ENCODE measurements at places on chromosomes 2 and 18.

GRCh38 chr2:106163948-106164545, 30.1 kb downstream of the UXS1 start:
- no peak for DNase-seq

GRCh38 chr18:55778788-55779690, 191.0 kb upstream of the TCF4 start:
- no peak for DNase-seq

GRCh38 chr2:174383796-174384195, 11.7 kb upstream of the SCRN3 start:
- DNase-seq, result no peak

- DNase-seq, result no peak
Observed at GRCh38 chr2:154698721-154699574, 453 bp downstream of the KCNJ3 start.

DNA sequence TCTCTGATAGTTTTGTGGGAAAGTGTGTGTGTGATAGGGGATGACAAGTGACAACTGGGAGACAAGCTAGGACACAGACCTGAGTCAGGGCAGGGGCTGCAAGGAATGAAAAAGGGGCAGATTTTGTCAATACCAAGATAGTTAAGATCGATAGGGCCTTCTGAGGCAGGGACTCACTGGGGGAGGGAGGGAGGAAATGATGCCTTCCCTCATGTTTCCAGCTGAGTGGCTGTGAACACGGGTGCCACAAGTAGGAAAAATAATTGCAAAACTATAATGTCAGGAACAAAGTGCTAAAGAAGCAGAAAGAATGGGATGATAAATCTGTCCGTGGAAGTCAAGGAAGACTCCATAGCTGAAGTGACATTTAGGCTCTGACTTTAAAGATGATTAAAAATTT, 24.2 kb downstream of the CDH2 start:
- no peak for DNase-seq

DNA sequence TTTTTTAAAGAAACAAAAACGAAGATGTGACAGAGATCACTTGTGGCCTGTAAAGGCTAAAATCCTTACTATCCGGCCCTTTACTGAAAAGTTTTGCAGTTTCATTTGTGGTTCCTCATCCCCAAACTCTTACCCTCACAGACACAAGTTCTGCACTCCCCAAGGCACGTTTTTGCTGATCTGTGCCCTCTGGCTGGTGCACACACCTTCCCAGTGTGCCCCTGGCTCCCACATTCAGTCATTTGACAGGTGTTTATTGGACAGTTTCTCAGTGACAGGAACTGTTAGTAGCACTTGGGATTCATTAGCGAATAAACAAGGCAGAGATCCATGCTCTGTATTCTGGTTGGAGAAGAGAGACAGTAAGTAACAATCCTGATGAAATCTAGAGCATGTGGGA, 22.8 kb downstream of the ZAP70 start:
- no peak for DNase-seq

DNA sequence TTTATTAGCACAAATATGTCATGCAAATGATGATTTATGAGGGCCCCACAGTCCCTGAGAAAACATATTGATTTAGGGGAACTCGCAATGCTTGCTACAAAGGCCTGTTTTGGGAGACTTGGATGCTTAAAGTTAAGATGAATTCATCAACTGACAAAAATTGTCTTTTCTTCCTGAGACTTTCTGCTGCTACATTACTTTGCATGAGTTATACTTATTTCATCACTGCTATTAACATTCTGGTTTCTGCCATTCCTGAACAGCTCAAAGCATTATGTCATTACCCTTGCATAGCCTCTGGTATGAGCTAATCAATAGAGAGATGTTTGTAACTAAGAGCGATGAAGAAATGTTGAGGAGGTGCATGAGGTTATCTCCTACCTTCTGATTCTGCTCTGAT, 74.4 kb downstream of the SOX11 start:
- no peak for DNase-seq

GRCh38 chr2:157936406-157936805, 60.3 kb upstream of the ACVR1 start:
- DNase-seq, result no peak

- DNase-seq, result no peak
Observed at GRCh38 chr2:137659616-137660015, 304.7 kb upstream of the HNMT start.

DNA sequence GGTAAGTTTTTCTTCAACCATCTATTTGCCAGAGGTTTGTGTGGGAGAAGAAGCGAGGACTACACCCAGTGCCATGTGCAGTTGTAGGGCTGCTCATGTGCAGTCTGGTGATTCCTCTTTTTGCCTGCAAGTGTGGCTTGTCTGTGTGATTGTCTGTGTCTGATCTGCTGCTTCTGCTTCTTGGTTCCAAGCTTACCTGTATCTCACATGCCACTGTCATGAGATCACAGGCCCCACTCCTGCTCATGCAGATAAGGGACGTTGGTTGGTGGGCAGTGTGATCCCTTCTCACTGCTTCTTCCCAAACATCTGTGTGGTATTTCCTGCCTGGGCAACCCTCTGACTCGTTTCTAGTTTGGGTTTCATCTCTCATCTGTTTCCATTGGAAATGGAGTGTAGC, 27.1 kb downstream of the RRM2 start:
- DNase-seq, result no peak

DNA sequence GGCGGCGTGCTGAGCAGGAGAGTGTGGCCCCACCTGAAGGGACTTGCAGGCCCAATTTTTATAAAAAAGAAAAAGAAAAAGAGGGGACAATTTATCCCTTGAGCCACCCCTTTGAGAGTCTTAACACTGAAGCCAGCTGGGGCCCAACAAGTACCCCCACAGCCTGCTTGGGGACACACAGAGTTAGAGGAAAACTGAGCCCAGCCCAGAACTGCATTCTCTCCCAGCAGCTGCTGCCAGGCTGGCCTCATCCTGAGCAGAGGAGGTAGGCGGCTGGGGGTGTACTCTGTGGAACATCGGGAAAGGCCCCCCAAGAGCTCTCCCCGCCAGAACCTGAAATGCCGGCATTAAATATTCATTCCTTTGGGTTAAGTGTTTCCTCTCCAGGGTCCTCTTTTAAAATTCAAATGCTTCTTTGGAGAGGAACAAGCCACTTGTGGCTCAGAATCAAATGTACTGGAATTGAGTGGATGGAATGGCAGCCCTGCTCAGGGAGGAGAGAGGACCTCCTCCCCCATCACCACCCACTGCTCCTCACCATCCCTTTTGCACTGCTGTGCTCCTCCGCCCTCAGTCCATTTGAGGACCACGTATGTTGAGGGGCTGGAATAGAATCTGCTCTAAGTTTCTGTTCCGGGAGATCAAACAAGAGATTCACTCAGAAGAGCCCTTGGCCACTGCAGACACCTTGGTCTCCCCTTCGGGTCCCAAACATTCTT, 45.6 kb downstream of the C1QL2 start:
- DNase-seq, result no peak

- DNase-seq, result no peak
Observed at GRCh38 chr2:134413430-134413829, 159.6 kb downstream of the MGAT5 start.

DNA sequence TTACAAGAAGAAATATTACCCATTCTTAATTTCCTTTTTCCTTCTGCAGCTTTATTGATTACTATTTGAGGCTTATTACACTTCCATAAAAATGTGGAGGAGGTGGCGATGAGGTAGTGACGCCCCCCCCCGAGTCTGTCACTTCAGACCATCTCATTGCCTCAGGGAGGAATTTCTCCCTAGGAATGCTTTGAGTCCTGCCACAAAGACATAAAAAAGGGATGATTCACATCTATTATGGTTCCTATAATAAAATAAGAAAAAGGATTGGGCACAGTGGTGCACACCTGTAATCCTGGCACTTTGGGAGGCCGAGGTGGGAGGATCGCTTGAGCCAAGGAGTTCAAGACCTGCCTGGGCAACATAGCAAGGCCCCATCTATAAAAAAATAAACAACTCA, 93.7 kb downstream of the AOX1 start:
- no peak for DNase-seq

DNA sequence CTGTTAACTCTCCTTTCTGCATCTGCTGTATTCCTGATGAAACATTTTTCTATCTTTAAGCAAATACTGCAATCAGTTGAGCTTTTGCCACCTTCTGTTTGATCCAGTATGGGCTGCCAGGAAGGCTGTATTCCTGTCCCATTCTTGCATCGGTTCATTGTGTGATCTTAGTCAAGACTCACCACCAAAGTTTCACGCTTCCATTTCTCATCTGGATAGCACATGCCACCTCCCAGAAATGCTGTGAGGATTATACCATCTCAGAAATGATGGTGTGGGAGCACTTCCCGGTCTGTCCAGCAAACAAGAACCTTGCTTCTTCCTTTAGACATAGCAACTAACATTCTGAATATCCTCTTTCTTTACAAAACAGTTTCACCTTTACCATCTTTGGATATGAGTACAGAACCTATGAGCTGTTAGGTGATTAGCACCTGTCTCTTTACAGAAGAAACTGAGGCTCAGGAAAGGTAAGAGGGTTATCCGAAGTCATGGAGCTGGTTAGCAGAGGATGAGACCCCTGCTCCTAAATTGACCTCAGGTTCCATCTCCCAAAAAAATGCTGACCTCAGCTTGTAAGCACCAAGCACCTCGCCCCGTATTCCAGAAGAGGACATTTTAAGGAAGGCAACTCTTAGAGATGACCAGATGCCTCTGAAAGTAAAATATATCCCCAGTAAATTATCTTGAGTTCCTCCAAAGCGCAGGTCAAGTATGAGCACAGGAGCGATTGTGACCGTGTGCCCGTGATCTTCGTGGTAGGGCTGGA, 56.8 kb downstream of the FEZ2 start:
- DNase-seq, result no peak

GRCh38 chr2:144382849-144383248, 137.1 kb downstream of the ZEB2 start:
- DNase-seq, result peak; percentile 59

DNA sequence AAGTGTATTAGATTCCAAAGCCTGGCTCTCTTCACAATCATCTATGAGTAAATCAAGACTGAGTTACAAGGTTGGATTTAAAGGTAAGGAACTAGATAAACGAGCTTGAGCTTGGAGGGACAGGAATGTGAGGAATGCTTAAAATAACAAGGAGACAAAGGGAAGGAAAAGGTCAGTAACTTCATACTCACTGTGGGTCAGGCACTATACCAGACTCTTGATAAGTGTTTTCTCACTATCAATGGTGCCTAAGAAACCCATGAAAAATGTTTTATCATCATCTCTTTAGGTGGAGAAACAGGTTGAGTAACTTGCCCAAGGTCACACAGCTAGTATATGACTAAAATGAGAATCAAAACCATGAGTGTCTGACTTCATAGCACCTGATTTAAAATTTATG, 212.1 kb downstream of the CDH2 start:
- DNase-seq, result no peak

- DNase-seq, result no peak
Observed at GRCh38 chr18:74331404-74331803, 15.8 kb downstream of the C18orf63 start.

DNA sequence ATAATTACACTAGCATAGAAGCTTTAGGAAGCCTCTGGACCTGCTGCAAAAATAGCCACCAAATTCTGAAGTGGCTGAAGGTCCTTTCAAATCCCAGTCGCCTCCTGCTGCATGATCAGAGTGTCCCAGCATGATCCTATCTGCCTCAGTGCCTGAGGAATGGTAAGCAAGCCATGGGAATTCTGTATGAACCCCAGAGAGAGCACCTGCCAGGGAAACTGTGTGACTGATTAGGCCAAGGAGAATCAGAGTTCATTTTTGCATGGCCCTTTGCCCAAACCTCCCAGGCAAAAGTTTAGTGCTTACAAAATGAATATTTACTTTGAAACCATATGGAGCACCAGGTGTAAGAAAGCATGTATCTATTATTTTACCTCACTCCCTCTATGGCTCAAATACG, 221.4 kb downstream of the ARL4C start:
- DNase-seq, result no peak

GRCh38 chr18:251572-251971, 16.3 kb downstream of the THOC1 start:
- DNase-seq, result no peak

DNA sequence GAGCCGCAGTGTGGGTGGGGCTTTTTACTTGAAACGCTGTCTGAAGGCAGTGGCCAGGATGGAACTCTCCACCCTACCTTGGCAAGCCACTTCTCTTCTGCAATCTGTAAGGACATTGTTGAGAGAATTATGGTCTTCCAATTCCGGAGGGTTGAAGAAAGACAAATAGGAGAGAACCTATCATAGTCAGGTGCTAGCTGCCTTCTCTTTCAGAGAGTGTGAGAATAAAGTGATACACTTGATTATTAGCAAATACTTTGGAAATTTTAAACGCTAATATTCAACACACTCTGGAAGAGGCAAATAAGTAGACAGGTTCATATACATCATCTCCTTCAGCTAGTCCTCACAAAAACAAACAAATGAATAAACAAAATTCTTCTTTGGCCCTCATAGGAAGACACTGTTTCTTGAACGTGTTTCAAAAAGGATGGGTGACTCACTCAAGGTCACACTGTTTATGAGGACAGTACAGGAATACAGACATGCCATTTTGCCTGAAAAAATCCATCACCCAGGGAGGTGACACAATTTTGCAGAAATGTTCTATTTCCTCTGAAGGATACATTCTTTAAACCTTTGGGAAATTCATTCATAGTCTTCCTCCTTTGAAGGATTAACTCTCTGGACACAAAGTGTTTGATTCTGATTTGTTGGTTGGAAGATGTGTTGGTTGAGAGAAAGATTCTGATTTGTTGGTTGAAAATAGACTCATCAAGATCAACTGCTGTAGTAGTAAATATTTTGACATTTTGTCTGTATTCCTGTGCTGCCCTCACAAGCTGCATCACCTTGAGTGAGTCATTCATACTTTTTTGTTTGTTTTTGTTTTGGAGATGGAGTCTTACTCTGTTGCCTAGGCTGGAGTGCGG, 2.2 kb upstream of the IL1RN start:
- DNase-seq, result no peak

- no peak for DNase-seq
Observed at GRCh38 chr18:44893966-44894365, 213.3 kb downstream of the SETBP1 start.

- DNase-seq, result no peak
Observed at GRCh38 chr2:235262750-235263149, 231.1 kb upstream of the AGAP1 start.

- no peak for DNase-seq
Observed at GRCh38 chr2:157447031-157447430, 3.1 kb upstream of the CYTIP start.

DNA sequence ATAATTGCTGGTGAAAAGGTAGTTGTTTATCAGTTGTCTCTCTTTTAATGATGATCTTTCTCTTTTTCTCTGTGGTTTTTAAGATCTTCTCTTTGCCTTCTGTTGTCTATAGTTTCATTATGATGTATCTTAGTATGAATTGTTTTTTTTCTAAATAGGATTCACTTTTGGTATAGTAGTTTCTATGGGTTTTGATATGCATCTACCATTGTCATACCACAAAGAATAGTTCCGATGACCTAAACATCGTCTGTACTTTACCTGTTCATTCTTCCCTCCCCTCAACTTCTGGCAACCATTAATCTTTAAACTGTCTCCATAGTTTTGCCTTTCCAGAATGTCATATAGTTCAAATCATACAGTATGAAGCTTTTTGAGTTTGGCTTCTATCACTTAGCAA, 19.6 kb downstream of the RDH14 start:
- no peak for DNase-seq

GRCh38 chr2:64803776-64804175, 150.1 kb upstream of the SERTAD2 start:
- no peak for DNase-seq

All from GM10248 (cell line).